ENCODE measurements at places on chromosomes 6 and 20.

- H3K4me1 ChIP-seq = peaks cover 72% of the 10 kb centered on the region
- H3K27me3 ChIP-seq = no peaks in the 10 kb centered on the region
- H3K36me3 ChIP-seq = peaks cover 26% of the 10 kb centered on the region
- peak overlapping the region; percentile 66 for H3K4me3 ChIP-seq
- DNase-seq = peak; percentile 53
- peak overlapping the region; percentile 97 for H3K27ac ChIP-seq
Observed at GRCh38 chr6:42010185-42010891, 40.0 kb upstream of the TAF8 start.

DNA sequence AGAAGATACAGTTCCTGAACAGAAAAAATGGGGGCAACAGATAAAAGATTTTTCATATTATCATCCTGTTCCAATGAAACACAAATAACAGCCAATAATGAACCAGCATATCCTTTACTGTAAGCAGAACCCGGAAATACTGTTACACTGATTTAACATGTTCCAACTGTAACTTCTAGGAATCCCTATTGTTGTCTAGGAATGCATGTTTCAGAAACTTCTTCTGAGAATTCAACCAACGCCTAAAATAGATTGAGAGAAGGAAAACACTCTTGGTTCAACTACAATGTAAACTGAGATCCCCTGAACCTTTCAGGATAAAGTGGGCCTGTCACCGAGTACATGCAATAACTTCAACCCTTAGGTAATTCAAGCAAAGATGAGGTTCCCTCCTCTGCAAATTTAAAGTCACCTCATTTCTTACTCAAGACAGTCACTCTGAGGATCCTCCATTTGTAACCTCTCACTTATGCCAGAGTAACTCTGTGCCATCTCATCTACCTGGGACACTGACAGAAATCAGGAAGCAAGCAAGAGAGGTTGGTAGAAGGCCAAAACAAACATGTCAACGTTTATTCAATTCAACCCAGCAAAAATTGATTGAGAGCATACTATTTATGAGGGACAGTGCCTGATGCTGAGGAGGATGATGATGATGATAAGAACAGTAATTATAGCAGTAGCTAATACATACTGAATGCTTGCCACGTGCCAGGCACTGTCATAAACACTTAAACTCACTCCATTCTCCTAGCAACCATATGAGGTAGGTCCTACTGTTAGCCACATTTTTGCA is 14.1 kb downstream of the UBE3D start:
- no peaks in the 10 kb centered on the region for H3K4me1 ChIP-seq
- no peaks in the 10 kb centered on the region for H3K27me3 ChIP-seq

DNA sequence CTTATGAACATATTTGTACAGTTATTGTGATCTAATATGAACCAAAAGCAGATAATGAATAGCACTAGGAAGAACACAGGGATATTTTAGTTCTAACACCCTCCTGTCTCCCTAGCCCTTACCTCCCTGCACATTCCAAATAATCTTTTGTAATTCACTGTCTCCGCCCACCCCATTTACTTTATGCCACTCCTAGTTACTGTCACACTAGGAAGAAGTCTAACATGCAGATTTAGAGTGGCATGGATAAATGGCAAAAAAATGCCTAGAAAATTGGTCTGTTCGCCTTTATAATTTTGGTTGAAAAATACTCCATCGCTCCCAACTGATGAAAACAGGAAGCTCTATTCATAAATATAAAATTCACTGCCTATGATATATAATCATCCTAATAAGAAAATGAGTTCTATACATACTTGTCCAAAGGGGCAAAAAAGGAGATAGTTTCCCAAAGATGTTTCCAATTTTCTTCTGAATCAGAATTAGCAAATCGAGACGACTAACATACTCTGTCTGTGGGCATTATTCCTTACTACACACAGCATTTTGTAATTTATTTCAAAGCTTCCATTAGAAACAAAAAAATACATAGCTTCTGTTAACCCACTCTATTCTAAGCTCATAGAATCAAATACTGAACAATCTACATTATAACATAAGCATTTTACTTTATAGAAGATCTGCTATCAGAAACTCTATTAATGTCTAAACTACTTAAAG is 1.3 kb upstream of the RUNX2 start:
- H3K4me1 ChIP-seq = peaks cover 82% of the 10 kb centered on the region
- no peak for DNase-seq
- H3K4me3 ChIP-seq = peak overlapping the region; percentile 83

GRCh38 chr6:57029213-57029612 is 17.3 kb upstream of the KIAA1586 start:
- H3K27ac ChIP-seq = no peak overlapping the region
- H3K4me3 ChIP-seq = no peak overlapping the region
- no peaks in the 10 kb centered on the region for H3K4me1 ChIP-seq
- no peak for DNase-seq

DNA sequence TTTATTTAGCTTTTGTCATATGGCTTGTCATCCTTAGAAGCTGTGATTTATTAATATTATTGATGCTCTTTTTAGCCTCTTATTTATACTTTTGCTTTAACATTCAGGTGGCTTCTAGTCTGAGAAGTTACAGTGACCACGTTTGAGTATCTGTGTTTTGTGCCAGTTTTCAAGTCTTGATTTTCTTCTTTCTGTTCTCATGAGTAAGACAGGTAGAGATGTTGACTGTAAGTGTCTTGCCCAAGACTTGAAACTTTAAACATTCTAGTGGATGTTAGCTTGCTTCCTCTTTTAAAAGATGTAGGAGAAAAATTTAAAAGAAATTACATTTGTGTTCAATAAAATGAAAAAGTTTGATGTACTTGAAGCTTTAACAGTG is 122.6 kb downstream of the LRRC1 start:
- DNase-seq = no peak
- H3K27ac ChIP-seq = no peak overlapping the region
- no peak overlapping the region for H3K4me3 ChIP-seq
- H3K27me3 ChIP-seq = no peaks in the 10 kb centered on the region
- no peaks in the 10 kb centered on the region for H3K36me3 ChIP-seq

GRCh38 chr20:44544263-44544662 is 22.4 kb upstream of the SERINC3 start:
- H3K27me3 ChIP-seq = no peaks in the 10 kb centered on the region
- H3K4me3 ChIP-seq = no peak overlapping the region
- H3K27ac ChIP-seq = no peak overlapping the region
- H3K36me3 ChIP-seq = no peaks in the 10 kb centered on the region
- no peak for DNase-seq
- H3K4me1 ChIP-seq = no peaks in the 10 kb centered on the region

- H3K4me3 ChIP-seq = no peak overlapping the region
- no peaks in the 10 kb centered on the region for H3K36me3 ChIP-seq
- H3K27me3 ChIP-seq = peaks cover 17% of the 10 kb centered on the region
- no peak overlapping the region for H3K27ac ChIP-seq
- H3K4me1 ChIP-seq = no peaks in the 10 kb centered on the region
- no peak for DNase-seq
Observed at GRCh38 chr20:38269040-38269439, 8.5 kb upstream of the KIAA1755 start.

GRCh38 chr6:114140416-114140815 is 169.5 kb upstream of the HDAC2 start:
- no peak overlapping the region for H3K4me3 ChIP-seq
- peaks cover 8% of the 10 kb centered on the region for H3K27me3 ChIP-seq
- DNase-seq = no peak
- H3K36me3 ChIP-seq = no peaks in the 10 kb centered on the region

- H3K27ac ChIP-seq = no peak overlapping the region
- no peaks in the 10 kb centered on the region for H3K36me3 ChIP-seq
- DNase-seq = no peak
- H3K27me3 ChIP-seq = peaks cover 4% of the 10 kb centered on the region
Observed at GRCh38 chr6:56694002-56694401, 51.3 kb upstream of the DST start.
